Esophagus squamous epithelium (tissue), 5 donors: ENCODE measurements at places on chromosomes 11 and 22.

DNA sequence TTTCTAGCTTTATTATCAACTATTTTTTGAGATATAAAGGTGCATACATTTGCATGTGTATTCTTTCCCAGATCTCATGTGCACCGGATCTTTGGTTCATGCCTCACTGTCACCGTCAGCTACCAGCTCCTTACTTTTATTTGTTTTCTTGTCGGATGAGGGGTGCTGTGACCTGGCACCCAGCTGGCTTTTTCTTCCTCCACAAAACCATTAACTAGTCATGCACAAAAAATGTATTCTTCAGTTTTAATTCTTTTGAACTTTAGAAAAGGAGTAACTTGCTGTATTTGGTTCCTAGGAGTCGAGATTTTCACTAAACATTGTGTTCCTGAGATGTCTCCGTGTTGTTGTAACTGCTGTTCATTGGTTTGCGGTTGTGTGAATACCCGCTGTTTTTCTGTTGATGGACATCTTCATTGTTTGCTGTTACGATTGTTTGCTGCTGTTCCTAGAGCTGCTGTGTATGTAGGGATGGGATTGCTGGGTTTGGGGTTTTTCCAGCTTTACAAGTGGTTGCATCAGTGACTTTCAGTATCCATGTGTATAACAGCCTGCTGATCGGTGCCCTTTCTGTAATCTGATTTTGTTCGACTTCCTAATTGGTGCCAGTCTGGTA is 39.4 kb downstream of the MOV10L1 start:
- DNase-seq: no peak

GRCh38 chr11:94938095-94939055 is 35.0 kb downstream of the CWC15 start:
- DNase-seq: no peak

DNA sequence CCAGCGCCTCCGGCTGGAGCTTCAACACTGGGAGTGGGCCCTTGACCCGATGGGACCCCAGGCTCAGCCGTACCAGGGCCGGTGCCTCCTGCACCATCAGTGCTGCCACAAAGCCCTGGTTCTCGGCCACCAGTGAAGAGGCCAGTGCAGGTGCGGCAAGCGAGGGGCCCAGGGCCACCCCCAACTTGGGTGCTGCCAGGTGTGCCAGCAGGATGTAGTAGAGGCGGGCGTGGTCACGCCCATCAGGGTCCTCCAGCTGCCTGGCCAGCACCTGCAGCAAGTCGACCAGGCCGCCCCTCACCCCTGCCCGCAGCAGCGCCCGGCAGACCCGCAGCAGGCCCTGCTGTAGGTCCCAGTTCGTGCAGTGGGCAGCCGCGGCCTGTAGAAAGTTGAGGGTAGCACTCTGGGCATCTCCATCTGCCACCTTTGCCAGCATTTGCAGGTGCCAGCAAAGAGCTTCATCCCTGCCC is 2.3 kb downstream of the AP5B1 start:
- no peak for DNase-seq

DNA sequence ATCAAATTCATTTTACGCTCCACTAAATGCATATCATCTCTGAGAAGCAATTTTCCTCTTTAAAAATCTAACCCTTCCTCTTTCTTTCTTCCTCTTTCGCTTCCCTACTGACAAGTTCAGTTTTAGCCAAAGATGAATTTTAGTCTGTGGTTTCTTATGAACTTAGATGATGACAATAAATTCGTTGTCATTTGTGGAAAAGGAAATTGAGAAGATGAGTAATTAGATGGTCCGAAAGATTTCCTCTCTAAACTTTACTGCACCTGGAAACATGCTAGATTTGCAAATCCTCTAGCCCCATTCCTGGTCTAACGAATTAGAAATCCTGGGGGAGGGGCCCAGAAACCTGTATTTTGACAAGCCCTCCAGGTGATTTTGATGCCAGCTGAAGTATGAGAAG is 855.4 kb upstream of the CHORDC1 start:
- no peak for DNase-seq

DNA sequence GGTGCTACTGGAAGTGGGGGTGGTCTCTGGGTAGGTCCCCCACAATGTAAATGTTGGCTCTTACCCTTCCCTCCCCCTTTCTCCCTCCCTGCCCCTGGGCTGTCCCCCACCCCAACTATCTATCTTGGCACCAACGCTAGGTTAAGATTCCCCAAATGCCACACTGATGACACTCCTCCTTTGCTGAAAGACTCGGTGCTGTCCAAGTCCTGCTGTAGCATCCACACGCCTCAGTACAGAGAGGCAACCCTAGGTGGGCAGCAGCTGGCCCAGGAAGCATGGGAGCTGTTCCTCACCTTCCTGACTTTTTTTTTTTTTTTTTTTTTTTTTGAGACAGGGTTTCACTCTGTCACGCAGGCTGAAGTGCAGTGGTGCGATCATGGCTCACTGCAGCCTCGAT is 3.4 kb upstream of the KCTD17 start:
- no peak for DNase-seq

DNA sequence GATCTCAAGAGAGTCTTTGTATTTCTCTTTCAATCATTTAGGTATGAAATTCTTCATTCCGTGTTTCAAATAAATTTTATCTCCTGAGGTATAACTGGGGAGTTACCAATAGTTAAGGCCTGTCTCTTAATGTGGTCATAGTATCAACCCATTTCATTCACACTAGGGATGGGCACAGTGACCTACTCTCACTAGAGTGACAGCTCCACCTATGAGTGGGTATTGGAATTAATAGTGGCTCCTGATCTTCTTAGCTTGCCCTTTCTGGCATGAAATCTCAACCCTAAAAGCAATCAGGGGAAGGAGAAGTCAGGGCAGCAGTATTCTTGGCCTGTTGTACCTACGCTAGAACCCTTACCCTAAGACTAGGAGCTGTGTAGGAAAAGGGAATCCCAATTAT is 507.7 kb downstream of the FAM181B start:
- DNase-seq: no peak

DNA sequence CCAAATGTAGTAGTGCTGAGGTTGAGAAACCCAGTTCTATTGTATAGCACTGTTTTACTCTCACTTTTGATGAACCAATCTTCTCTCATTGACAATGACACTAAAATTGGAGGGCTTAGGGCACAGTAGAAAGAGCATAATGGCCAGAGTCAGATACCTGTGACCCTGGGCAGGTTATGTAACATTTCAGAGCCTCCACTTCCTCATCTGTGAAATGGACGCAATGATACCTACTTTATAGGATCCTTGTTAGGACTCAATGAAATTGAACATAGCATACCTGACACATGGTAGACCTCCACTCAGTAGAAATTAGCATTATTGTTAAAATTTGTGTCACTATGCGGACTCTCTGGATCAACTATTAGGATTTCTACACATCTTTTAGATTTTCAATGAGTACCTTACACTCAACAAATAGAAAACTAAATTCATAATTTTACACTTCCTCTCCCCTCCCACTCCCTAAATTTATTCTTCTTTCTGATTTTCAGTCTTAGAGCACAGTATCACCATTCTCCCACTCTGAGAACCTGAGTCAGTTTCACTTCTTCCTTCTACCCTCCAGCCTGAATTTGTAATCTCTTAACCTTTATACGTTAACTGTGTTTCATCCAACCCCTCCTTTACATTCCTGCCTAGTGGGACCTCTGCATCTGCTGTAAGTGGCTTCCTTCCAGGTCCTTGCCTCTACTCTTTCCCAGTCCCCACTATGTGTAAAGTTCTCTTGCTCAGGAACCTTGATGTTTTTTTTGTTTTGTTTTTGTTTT is 78.3 kb downstream of the MICAL2 start:
- no peak for DNase-seq

DNA sequence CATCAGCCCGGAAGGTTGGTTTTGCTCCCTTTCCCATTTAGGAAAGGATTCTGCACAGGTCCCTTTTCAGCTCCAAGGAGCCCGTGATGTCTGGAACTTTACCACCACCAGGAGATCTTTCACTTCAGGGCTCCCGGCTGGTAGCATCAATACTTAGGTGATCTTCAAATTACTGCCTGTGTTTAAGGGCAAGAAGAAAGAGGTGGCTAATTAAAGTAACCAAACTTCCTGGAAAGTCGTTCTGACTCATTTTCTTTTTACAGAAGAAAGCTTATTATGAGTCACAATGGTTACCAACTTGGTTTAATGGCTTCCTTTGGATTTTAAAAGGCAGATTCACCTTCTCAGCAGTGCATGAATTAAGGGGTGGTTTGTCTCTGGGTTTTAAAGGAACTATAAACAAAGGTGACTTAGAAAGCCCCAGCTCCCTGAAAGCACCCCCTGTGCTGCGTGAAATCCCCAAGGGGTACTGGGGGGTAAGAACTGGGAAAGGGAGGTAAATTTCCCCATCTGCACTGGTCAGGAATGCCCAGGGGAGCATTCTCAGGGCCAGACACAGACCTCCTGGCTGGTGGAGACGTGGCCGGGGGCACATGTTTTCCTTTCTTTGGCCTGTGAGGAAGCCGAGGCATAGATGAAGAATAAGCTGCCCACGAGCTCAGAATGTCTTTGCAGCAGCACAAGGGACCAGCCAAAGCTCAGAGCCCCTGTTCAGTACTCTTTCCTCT is 8.8 kb downstream of the POU2F3 start:
- no peak for DNase-seq

GRCh38 chr11:9834291-9834690 is 170.4 kb downstream of the SWAP70 start:
- no peak for DNase-seq

DNA sequence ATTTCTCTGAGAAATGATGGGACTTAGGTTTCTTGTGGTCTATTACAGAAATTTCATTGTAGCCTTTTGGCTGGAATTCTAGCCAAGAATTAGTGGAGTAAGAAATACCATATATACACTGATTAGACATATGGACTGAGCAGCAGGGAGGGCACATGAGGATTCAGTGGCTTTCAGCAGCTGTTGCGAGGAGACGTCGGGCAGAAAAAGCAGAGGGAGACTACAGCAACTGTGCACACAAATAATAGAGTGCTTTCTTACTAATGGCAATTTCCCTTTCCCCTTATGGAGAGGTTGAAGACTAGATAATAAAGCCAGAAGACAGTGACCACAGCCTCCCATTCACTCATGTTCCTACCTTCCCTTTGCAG is 35.4 kb upstream of the CCDC34 start:
- DNase-seq: no peak

DNA sequence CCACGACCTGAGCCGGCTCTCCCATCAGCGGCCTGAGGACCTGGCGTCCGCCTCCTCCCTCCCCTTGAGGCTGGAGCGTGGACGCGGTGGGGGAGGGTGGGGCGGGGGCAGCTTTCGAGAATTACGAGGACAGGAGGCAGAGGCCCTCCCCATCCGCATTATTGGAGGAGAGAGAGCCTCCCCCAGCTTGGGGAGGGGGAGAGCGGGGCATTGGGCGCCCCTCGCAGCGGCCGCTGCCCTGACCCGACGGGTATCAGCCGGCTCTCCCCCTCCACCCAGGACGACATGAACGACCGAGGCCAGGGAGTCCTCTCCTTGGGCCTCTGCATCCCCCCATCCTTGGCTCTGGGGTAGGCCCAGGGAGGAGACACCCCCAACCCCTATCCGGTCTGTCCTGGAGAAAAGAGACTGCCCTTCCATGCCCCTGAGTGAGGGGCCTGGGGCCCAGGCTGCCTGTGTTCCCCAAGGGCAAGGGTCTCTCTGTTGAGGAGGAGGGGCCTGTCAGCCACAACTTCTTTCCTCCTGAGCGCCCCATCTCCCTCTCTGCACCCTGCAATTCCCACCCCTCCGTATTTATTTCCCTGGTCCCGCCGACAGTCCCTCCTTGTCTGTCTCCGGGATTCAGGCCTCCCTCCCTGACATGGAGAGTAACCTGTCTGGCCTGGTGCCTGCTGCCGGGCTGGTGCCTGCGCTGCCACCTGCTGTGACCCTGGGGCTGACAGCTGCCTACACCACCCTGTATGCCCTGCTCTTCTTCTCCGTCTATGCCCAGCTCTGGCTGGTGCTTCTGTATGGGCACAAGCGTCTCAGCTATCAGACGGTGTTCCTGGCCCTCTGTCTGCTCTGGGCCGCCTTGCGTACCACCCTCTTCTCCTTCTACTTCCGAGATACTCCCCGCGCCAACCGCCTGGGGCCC is 495 bp downstream of the GPR137 start:
- no peak for DNase-seq

DNA sequence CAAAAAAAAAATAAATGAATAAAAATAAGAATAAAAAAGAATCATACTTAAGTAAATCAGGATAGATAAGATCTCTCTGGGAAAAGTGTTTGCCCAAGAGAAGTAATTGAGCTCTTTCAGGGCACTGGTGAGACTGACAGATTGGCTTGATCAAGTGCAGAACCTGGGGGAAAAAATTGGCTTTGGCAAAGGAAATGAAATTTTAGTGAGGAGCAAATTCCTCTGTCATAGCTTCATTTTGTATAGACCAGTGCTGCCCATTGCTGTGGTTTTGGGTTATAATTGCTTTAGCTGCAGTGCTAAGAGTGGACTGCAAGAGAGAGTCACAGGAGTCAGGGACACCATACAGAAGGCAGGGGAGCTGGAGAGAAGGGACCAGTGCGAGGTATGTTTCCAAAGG is 35.7 kb downstream of the SFI1 start:
- no peak for DNase-seq
